ENCODE measurements at places on chromosomes 2 and 18.

- DNase-seq = no peak
Observed at GRCh38 chr2:169966454-169966853, 139.2 kb downstream of the UBR3 start.

DNA sequence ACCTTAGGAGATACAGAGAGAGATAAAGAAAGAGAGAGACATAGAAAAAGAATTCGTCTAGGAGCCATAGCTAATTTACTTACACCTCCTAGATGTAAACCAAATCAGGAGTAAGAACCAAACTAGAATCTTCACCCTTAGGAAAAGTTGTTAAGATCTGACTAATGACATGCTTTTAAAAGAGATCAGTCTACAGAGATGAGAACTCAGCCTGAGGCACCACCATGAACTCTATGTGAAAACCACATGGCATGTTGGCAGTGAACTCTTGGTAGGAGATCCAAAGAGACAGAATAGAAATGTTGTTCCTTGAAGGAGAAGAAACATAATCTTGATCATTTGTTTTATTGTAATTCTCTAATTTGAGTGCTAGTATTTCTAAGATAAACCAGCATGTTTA lies 585.4 kb upstream of the ID2 start:
- DNase-seq = no peak

GRCh38 chr2:118686346-118686745 lies 161.1 kb downstream of the EN1 start:
- no peak for DNase-seq

DNA sequence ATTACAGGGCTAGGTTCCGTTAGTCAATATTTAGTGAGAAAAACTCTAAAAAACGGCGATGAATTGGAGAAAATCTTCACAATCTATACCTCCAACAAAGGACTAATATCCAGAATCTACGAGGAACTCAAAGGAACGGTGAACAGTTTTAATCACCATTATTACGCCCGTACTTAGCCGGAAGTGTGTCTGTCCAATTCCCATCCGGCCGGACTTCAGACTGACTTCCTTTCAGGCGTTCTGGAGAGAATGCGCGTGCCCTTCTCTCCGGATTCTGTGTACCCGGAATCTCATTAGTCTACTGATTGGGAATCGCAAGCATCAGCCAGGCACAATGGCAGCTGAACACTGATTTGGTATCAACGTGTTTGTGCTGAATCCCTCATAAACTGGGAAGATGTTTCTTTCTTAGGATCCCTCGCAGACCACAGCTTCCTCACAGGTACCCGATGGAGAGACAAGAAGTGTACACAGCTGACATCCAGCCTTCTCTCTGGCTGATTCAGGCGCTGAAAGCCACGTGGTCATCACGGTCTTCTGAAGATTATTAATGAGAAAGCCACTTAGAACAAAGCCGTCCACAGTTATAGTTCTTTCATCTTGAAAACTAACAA lies 239.9 kb downstream of the ZNF516 start:
- DNase-seq = no peak

DNA sequence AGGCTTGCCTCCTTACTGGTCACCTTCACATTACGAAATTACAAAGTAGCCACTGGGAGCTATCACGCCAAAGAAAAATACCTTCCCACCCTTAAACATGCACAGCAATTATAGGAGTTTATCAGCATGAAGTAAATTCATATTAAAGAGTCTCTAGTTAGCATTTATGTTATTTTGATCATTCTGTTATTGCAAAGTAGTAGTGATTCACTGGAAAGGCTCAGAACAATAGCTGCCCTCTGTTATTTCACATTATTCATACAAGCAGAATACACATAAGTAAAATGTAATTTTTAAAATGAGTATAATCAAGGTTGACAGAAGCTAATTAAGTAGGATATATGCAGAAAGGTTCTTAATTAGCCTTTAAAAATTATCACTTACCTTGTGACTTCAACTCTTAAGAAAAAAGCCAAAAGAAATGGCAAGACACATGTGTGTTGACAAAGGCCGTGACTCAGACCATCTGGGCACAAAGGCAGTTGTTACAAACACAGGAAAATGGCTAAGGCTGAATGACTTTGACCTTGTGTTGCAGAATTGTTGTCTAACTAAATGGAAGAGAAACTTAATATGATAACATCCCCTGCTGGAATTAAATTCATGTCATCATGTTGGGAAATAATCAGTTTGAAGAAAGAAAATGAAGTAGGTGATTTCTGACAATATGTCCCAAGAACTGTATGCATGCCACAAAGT lies 108.3 kb downstream of the ARL6IP6 start:
- peak; percentile 21 for DNase-seq

DNA sequence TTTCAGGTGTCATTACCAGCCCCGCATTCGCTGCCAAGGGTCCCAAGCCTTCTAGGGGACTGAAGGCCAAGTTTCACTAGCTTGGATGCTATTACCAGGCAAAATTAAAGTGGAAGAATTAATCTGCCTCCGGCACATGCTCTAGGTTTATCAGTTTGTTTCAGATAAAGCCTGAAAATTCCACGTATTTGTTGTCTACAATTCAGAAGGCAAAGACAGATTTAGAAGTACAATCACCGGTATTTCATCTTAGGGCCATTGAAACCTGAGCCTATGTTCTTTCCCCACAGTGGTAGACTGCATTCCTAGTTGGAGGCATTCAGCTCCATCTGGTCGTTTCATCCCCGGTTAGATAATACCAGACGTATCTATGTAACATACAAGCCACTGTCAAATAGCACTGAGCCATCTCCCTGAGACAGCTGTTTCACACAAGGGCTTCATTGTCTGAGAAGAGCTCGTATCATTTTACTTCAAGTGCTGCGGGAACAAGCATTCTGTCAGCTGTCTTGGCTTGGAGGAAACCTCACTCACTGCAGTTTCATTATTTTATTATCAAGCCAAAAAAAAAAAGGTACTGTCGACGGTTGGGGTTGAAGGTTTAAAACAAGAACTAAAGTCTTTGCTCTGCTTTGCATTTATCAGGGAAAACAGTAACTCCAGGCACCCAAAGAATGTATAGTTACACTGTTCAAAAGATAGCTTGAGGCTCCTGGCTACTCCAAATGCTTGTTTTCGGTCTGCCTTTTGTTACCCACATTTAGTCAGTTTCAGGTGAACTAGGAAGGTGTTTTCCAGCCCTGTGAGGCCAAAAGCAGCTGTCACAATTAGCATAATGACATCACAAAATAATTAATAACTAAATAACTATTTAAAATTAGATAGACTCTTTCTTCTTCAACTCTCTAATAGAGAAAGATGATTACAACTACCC lies 76.7 kb downstream of the TGIF1 start:
- no peak for DNase-seq

GRCh38 chr2:195636890-195637289 lies 20.1 kb upstream of the SLC39A10 start:
- DNase-seq = no peak

- DNase-seq = no peak
Observed at GRCh38 chr2:187435078-187435477, 13.0 kb downstream of the CALCRL start.

DNA sequence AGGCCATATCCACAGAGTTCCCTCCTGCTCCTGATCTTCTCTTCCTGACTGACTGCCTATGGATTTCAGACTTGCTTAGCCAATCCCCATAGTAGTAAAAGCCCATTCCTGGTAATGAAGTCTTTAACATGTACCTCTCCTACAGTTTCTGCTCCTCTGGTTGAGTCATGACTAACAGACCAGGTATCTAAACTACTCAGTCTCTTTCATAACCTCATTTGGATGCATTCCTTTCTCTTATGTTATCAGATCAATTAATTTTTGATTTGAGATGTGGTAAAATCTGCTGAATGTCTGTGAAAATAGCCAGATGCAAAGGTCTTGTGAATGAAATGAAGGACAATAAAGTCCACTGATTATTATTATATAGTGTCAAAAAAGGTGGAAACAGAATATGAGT lies 198.0 kb downstream of the NBAS start:
- DNase-seq = peak; percentile 14

DNA sequence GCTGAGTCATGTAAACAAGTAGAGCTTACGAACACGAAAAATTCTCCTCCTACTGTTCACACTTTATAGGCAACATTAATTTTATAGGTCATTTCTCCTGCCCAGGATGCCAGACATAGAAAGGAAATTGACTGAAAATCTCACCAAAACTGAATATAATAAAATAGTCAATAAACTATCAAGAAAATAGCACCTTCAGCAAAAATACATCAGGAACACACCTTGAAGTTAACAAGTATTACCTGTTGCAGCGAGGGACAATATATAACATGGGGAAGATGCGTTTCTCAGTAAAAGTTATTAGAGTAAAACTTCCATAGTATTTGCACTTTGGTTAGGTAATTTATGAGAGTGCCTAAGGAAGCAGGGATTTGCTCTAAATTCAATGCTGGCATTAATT lies 344.6 kb downstream of the KCNJ3 start:
- no peak for DNase-seq

- no peak for DNase-seq
Observed at GRCh38 chr2:138670734-138671133, 109.5 kb downstream of the NXPH2 start.
